ENCODE measurements at places on chromosomes 13 and 19.

GRCh38 chr19:4889034-4889815, 13.5 kb downstream of the ARRDC5 start:
- DNase-seq, result peak; percentile 37

GRCh38 chr13:51920786-51921185, 59.0 kb downstream of the CCDC70 start:
- DNase-seq, result no peak

DNA sequence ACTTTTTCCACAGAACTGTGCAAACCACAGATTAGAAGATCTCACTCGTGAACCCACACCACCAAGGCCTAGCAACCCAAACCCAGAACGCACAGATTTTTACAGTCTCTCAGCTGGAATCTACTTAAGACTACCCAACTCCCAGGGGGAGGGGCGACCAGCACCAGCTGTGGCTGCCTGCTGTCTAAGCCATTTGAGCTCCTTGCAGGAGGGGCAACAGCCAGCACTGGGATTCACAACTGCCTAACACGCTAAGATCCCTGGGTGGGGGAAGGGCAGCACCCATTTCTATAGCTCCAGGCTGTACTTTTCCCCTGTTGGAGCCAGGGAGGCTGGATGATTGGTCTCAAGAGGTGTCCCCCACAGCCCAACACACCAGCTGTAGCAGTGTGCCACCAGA, 368.8 kb downstream of the SUCLA2 start:
- no peak for DNase-seq

DNA sequence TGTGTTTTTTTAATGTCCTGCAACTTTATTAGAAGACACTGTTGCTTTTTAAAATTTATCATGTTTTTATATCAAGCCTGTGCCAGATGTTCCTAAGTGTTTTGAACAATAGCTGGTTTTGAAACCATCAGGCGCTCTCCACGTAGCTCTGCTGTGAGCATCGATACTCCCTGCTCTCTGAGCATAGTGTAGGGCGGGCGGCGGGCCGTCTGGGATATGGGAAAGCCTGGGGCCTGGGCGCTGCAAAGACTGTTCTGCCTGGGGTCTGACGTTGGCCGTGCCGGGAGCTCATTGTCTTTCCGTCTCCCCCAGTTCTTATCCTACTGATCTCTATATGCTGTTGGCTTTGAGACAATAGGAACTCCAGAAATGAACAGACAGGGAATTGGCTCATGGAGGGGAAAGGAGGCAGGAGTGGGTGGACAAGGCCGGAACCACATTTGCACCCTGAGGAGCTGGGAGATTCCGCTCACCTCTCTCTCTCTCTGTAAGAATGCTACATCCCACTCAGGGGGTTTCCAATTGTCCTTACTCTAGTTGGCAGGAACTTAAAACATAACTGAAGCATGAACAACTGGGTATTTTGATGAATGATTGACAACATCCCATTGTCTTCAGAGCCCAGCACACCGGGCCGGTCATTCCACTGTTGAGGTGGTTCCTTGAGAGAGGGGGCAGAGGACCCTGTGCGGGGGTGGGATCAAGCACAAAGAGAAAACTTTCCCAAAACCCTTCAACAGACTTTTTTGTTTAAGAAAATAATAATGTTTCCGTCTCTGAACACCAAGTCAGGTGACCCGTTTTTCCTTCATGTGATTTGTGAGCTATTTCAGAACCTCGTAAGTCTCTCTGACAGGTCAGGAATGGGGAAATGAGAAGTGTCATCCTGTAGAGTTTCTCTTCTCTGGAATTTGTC, 64.7 kb downstream of the COL4A2 start:
- no peak for DNase-seq

DNA sequence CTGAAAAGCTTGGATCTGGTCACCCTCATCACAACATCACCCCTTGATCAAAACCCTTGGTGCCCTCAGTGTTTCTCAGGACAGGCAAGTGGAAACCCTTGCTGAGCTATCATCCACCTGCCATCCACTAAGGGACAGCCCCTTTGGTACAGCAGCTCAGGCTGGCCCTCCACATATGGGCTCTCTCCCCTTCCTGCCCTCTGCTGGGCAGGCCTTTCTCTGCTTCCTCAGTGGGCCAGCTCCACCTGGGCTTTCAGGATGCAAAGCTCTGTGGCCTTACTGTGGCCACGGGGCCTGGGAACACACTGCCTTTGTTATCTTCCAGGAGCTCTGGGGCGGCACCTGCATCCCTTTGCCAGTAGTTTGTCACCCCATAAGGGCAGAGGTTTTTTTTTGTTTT, 4.9 kb downstream of the SUGP1 start:
- no peak for DNase-seq

DNA sequence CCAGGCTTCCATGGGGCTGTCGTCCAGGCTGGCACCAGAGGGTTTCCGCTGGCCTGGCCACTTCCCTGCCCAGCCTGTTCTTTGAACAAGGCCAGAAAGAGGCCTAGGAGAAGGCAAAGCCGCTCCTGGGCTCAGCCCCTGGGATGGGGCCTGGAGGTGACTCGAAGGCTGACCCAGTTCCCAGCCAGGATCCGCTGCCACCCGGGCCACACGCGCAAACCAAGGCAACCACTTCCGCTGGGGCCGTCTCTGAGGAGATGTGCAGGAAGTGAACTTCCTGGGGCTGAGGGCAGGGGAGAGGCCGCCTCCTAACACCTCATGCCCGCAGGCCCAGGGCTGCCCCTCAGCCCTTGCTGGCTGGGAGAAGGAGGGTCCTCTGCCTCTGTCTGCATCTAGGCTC, 15.2 kb downstream of the PLEKHF1 start:
- no peak for DNase-seq

DNA sequence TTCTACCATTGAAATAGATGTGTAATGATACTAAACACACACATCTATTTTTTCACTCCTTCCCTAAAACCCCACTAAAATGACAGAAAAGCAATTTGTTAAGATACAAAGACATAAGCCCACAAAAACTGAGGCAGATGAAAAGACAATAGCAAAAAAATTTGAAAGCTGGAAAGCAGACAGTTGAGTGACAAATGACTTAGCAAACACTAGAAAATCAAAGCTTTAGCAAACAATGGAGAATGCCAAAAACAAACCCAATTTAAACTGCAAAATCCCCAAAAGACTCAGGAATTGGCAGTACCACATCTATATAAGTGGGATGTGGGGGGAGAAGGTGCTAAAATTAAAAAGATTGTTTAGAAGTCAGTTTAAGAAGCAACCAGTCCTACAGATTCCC, 9.5 kb downstream of the TSC22D1 start:
- DNase-seq, result no peak

GRCh38 chr13:80824229-80824628, 483.3 kb upstream of the SPRY2 start:
- DNase-seq, result no peak

DNA sequence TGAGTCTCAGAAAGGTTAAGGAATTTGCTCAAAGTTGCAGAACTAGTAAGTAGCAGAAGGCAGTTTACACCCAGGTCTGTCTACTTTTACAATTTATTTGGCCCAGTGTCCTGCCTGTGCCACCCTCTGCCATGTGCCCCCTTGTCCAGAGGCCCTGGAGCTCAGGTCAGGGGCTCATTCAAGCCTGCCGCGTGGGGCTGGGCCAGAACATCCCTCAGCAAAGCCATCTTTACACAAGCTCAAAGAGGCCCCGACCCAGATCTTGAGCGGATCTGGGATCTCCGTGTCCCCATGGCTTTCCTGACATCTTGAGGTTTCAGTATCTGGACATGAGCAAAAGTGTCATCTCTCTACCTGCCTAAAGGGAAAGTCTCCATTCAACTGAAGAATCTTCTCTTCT, 76.4 kb upstream of the VSTM2B start:
- DNase-seq, result no peak

All from T1000 (cell line).